Activated B cell treated with CpG ODN at 0.5 μM for 24 hours (primary cell): ENCODE measurements at places on chromosomes 16 and 17.

DNA sequence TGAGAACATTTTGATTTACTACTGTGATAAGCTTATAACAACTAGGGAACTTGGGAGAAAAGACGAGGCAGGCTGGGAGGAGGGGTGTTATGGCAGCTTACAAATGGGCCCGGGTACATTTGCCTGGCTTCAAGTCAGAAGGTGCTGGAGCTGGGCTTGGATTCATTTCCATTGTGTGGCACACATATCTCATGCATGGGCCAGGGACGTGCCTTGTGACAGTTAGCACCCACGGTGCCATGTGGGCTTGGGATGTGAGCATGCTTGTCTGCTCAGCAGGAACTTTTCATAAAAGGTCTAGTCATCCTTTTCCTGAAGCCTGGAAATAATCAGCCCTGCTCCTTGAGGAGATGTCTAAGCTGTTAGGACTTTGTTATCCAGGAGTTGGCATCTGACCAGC lies 572.2 kb downstream of the CDH13 start:
- DNase-seq, result no peak

DNA sequence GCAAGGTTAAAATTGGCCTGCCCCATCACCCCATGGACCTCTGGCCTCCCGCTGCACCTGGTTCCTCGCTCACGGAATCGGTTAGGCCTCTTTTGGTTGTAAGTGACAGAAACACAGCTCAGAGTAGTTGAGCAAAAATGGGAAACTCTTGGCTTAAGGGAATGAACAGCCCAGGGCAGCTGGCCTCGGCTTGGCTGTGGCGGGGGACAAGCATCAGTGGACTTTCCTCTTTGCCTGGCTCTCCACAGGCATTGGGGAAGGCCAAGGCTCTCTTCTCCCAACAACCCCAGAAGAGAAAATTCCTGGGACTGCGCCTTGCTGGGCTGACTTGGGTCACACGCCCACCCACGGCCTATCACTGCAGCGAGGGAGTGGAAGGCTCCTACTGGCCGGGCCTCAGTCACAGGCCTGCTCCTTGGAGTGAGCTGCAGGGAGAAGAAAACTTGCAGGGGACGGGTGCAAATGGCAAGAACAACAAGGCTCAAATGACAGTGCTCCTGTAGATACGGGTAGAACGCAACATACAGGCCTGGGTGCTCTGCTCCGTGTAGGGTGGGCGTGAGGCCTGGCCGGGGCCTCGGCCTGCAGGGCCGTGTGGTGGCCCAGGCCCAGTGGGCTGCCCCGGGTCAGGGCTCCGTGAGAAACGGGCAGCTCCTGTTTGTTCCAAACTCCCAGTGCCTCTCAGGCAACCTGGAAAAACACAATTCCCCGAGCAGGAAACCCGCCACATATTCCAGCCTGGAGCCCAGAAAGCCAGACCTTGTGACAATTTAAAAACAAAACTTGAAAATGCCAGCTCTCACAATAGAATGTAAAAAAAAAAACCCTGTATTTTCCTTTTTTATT lies 25.0 kb upstream of the ATP2A3 start:
- DNase-seq, result no peak

DNA sequence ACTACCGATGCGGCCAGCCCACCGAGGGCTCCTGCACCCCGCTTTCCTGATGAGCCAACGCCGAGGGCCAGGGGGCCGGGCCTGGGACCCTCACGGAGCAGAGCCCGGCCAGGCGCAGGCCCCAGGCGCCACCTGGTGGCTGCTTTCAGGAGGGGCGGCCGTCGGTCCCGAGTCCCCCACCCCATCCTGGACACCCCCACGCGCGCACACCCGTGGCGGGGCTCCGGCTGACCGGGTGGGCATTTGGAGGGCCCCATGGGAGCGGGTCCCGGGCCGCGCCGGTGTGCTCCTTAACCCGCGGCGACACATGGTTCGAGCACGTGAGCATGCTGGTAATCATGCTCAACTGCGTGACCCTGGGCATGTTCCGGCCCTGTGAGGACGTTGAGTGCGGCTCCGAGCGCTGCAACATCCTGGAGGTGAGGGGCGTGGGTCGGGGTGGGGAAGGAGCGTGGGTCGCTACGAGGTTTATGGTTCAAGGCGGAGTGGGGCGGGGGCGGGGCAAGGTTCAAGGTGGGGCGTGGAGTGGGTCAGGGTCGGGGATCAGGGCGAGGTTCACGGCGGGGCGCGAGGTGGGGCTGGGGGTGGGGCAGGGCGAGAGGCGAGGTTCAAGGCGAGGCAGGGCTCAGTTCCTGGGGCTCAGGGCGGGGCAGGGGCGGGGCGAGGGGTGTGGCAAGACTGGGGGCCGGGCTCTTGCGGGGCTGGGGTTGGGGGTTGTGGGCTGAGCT lies 30.2 kb downstream of the TPSG1 start:
- peak; percentile 29 for DNase-seq

DNA sequence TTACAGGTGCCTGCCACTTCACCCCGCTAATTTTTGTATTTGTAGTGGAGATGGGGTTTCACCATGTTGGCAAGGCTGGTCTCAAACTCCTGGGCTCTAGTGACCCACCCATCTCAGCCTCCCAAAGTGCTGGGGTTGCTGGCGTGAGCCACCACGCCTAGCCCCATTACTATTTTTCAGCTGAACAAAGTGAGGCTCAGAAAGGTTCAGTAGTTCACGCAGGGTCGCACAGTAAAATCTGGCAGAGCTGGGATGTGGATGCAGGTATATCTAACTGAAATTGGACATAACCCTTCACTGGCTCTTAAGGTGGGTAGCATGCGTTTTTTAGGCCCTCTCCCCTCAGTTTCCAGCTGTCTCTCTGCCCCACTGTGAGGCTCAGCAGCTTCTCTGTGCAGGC lies 7.2 kb downstream of the AQP8 start:
- DNase-seq, result no peak

DNA sequence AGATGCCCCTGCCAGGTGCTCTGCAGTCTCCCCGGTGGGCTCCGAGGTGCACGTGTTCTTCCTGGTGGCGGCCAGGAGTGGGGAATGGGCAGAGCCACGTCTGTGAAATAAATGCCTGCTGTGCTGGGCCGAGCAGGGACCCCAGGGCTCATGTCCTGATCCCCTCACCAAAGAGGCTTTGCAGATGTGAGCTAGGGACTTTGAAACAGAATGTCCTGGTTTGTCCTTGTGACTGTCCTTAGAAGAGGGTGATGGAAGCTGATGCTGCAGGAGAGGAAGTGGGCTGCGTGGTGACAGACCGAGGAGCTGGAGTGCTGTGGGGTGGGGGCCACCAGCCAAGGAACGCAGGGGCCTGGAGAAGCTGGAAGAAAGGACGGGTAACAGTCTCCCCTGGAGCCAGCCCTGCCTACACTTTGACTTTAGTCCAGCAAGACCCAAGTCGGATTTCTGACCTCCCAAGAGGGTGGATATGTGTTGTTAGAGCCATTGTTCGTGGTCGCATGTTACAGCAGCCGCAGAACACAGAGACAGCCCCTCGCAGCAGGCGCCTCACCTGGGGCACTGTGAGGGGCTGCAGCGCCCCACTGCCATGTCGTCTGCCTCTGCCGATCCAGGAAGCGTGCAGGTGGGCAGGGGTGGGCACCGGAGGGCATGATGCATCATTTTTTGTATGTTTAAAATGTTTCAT lies 217.9 kb upstream of the CIBAR2 start:
- DNase-seq, result no peak

DNA sequence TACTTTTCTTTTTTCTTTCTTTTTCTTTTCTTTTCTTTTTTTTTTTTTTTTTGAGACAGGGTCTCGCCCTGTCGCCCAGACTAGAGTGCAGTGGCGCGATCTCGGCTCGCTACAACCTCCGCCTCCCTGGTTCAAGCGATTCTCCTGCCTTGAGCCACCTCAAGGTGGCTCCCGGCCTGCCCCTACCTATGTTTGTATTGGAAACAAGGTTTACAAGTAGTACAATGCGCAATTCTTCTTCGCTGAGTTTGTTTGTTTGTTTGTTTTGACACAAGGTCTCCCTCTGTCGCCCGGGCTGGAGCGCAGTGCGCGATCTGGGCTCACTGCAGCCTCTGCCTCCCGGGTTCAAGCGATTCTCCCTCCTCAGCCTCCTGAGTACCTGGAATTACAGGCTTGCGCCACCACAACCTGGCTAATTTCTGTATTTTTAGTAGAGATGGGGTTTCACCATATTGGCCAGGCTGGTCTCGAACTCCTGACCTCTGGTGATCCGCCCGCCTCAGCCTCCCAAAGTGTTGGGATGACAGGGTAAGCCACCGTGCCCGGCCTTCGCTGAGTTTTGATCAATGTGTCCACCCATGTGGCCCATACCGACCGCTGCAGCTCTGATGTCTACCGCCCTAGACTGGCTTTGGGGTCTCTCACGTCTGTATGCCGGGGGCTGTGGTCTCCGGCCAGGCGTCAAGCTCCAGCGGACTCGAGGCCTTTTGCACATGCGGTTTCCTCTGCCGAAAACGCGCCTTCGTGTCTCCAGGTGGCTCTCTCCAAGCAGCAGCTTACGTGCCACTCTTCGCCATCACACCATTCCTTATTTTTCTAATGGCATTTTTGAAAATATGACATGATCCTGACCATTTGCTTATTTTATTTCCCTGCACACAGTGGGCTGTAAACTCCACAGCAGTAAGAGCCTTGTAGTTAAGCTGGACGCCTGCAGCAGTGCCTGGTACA lies 1.1 kb upstream of the YBX2 start:
- DNase-seq, result no peak

GRCh38 chr17:47741793-47742145 lies 8.7 kb downstream of the TBX21 start:
- DNase-seq, result no peak

DNA sequence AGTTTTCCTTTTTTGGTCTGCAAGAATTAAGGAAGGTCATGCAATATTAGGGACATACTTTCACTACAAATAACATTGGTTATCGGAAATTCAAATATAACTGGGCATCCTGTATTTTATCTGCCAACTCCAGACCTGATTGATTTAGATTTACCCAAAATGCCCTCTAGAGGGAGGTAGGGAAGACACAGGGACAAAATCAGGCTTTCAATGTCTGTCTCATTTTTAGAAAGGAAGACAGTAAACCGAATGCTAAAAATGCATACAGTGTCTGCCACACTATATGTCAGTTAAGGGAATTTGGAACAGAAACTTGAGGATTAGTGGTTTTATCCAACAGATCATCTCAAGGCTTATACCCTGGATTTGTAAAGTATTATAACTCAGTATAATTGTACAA lies 161.7 kb upstream of the SOX9 start:
- DNase-seq, result no peak

DNA sequence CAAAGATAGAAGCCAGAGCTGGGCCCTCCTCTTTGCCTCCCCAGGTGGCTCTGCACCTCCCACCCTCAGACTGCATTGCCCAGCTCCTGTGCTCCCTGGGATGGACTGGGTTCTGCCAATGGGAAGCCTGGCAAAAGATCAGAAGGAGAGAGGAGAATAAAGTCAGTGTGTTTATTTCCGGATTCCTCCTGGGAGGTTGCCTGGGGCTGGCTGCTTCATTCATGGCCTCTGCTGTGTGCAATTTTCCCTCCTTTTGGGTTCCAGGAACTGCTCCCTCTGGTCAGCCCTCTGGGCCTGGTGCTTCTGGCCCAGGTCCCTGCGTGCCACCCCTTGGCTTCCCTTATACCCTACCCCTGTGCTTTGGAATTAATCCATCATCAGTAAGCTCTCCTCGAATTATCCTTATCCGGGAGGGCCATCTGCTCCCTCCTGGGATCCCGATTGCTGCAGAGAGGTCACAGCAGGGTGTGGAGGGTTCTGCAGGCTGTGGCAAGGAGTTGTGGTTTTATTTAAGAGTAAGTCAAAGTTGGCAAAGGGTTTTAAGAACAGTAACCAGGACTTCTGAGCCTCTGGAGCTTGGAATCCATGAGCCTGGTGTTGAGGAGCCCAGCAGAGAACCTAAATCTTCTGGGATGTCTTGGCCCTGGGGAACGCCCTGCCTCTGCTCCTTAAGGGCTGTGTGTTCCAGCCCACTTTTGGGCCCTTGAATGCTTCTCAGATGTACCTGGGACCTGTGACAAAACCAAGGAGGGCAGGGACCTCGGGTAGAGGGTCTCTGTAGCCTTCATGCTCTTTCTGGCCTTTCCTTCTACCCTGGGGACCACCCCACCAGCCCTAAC lies 8.2 kb upstream of the MMP2 start:
- no peak for DNase-seq

DNA sequence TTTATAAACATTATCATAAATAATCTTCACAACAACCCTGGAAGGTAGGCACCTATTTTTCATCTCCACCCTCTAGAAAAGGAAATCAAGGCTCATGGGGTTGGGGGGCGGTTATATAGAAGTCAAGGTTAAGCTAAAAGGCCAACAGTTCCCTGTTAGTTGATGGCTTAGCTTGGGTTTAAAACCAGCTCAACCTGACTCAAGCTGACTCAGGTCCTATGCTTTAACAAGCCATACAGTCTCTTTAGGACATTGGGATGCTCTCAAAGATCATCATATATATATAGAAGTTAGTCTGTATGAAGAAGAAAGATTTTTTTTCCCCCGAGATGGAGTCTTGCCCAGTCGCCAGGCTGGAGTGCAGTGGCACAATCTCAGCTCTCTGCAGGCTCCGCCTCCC lies 44.8 kb upstream of the MED13 start:
- DNase-seq, result no peak

DNA sequence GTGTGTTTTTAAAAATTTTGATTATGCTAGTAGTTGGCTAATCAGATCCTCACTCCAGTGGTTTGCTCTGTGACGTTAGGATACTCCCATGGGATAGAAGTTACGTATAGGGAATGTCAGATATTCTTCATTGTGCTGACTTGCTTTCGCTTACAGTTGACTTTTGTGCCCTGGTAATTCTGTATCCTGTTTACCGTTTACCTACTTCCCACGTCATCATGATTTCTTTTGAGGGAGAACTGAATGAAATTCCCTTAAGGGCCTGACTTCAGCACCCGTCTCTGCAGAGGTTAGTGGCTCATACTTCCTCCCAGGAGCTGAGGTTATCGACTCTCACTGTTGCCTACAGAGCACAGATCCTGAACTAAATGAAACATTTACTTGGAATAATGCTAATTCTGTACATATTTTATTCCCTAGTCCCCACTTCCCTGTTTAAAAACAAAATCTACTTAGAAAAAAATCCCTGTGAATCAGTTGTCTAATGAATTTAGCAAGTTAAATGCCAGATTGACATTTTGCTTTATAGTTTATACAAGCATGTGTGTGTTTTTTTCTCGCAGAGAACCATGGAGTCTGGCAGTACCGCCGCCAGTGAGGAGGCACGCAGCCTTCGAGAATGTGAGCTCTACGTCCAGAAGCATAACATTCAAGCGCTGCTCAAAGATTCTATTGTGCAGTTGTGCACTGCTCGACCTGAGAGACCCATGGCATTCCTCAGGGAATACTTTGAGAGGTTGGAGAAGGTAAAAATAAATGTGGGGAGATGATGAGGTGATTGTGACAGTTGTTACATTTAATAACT lies 2.8 kb downstream of the PRKAR1A start:
- no peak for DNase-seq

GRCh38 chr17:45975640-45976295 lies 23.3 kb upstream of the STH start:
- DNase-seq, result no peak
